ENCODE measurements at places on chromosomes 13 and 19.
A peak's percentile ranks its signal among the peaks of the same experiment; 100 is the strongest.

GRCh38 chr13:30479883-30480219 is 14.1 kb upstream of the HMGB1 start:
- DNase-seq = no peak

GRCh38 chr19:12984683-12985048 is 10.6 kb upstream of the NFIX start:
- DNase-seq = peak; percentile 23

GRCh38 chr19:16247353-16248182 is 49.9 kb downstream of the AP1M1 start:
- DNase-seq = no peak

DNA sequence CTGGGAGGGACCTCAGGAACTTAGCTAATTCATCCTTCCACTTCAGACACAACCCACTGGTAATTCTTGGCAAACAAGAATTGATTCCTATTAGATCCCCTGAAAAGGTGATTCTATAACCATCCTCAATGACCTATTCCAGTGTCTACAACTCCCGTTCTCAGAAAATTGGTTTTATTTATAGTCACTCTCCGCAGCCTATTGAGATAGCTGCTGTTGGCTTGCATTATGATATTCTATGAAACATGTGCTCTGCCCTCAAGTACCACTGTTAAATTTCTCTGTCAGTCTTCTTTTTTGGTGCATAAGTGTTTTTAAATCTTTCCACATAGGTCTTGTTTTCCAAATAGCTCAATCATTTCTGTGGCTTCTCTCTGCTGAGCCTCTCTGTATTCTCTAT is 75.0 kb downstream of the CDADC1 start:
- no peak for DNase-seq

DNA sequence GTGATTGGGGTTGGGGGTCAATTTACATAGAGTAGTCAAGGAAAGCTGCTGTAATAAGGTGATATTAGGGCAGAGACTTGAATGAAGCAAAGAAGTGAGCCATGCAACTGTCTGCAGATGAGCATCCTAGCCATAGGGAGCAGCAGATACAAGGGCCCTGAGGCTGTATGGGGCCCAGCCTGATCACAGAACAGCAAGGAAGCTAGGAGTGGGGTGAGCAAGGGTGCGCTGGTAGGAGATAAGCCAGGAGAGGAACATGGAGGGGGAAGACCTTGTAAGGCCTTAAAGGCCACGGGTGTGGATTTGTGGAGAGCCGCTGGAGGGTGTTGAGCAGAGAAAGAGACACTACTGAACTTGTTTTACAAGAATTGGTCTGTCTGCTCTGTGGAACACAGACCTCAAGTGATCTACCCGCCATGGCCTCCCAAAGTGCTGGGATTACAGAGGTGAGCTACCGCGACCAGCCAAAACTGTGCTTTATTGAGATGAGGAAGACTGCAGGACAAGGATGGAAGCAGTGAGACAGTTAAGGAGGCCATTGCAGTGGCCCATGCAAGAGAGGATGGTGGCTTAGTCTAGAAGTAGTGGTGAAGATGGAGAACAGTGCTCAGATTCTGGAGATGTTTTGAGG is 93.0 kb downstream of the ZAR1L start:
- no peak for DNase-seq

GRCh38 chr13:50732712-50733111 is 110.8 kb downstream of the DLEU7 start:
- DNase-seq = no peak

- DNase-seq = no peak
Observed at GRCh38 chr13:27973961-27974662, 5.0 kb upstream of the CDX2 start.

DNA sequence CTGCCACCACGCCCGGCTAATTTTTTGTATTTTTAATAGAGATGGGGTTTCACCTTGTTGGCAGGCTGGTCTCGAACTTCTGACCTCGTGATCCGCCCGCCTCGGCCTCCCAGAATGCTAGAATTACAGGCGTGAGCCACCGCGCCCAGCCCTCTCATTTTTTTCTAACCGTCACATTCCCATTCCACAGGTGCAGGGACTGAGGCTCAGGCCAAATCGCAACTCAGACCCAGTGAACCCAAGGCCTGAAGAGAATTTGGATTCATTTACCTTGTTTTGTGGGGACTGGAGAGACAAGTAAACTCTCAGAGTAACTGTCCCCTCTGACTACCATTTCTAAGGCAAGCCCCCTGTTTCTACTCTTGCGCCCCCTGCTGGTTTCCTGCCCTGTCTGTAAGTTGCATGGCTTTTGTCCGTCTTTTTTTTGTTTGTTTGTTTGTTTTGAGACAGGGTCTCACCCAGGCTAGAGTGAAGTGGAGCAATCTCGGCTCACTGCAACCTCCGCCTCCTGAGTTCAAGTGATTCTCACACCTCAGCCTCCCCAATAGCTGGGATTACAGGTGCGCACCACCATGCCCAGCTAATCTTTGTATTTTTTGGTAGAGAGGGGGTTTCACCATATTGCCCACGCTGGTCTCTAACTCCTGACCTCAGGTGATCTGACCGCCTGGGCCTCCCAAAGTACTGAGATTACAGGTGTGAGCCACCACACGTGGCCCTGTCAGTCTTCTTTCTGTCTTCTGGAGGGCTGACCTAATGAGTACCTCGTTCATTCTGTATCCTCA is 2.3 kb upstream of the STRN4 start:
- no peak for DNase-seq

DNA sequence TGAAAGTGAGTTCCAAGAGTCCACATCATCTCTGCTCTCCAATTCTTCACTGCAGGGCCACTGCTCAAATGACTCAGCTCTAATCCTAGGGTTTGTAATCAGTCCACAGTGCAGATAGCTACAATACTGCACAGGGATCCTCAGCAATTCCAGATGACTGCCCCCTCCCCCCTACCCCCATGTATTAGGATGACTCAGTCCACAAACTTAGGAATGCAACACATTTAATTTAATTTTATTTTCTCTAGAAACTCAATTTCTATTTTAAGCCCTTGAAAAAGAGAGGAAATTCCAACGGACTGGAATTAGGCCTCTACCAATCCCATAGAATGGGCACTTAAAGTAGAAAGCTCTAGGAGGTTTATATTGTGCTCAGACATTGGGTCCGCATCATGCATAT is 173.8 kb upstream of the SOX21 start:
- no peak for DNase-seq

GRCh38 chr13:82678052-82678451 is 1204.2 kb downstream of the SLITRK1 start:
- DNase-seq = no peak

- no peak for DNase-seq
Observed at GRCh38 chr19:39299404-39299803, 3.2 kb downstream of the IFNL1 start.

DNA sequence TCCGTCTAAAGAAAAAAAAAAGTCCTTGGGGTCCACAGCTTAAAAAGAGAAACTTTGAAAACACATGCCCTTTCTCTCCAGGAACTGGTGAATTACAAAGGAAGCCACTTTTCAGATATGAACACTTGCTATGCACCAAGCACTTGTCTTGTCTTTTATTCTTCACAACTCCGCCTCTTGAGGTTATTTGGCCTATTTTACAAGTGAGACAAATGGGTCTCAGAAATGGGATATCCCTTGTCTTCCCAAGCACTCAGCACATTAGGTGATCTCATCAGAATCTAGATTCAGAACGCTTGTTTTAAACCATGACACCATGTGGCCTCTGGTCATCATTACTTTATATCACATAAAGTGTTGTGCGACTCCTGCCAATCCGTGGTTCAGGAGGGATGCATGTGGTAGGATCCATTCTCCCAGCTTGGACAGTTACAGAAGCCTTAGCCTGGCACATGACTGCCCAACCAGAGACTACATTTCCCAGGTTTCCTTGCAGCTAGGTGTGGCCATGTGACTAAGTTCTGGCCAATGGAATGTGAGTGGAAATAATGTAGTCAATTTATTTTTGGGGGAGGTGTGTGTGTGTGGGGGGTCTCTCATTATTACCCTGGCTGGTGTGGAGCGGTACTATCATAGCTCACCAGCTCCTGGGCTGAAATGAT is 13.9 kb downstream of the TSKS start:
- no peak for DNase-seq

GRCh38 chr13:67238861-67239260 is 8.7 kb upstream of the PCDH9 start:
- no peak for DNase-seq

DNA sequence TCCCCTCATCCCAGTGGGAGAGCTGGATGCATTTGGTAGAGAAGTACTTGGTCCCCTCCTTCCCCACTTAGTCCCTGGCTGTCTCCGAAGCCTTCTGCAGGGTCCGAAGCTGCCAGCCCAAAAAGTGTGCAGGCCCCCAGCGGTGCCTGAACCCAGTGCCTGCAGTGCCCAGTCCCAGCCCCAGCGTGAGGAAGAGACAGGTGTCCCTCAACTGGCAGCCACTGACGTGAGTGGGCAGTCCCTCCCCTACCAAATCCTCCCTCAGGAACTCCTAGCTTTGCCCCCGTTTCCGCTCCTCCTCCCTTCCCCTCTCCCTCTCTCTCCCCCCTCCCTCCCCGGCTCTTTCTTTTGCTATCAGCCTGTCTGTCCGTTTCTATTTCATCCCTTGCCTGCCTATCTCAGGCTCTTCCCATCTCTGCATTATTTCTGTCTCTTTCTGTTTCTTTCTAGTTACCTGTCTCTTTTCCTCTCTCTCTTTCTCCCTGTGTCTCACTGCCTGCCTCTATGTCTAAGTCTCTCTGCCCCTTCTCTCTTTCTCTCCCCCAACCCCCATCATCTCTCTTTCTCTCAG is 1.8 kb upstream of the LTBP4 start:
- no peak for DNase-seq

DNA sequence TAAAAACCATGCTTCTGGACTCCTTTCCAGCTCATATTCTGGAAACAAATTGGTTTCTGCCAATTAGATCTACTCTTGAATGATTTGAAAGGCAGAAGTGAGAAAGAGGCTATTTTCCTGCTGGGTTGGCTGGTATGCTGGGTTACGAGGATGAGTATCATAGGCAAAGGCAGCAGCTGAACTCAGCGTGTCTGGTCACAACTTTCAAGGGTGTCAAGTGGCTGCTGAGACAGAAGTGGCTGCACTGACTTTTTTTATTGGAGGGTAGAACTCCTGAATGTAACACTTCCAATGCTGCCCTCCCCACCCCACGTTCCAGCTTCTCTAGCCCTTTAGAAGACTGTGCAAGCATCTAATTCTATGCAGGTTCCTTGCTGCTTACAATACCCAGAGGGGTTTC is 8.3 kb upstream of the DZIP1 start:
- DNase-seq = no peak

- DNase-seq = no peak
Observed at GRCh38 chr19:3638208-3639193, 11.9 kb upstream of the CACTIN start.

GRCh38 chr19:38735257-38735686 is 9.0 kb downstream of the CAPN12 start:
- no peak for DNase-seq

DNA sequence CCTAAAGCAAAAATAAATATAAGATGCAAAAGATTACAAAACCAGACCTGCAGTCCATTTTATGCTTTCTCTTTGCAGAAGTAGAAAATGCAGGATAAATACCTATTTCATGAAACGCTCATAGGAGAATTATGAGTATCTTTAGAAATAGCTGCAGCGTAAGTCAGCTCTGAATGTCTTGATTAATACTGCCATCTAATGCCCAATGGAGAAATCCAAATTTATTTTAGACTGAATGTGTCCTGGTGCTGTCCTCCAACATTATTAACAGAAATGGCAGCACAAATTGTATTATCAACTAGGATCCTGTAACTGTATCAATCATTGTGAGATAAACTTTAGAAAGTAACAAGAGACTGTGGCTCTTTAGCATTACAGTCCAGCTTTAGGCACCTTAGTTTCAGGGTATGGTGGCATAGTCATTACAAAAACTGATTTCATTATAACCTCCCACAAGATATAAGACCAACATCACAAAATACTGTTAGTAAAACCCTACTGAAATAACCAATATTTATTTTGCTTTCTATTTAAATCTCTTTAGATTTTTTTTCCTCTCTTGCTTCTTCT is 162.1 kb upstream of the MIR17HG start:
- no peak for DNase-seq

GRCh38 chr13:45718063-45718462 is 15.9 kb downstream of the CBY2 start:
- no peak for DNase-seq

- DNase-seq = no peak
Observed at GRCh38 chr13:102090532-102090931, 311.3 kb downstream of the FGF14 start.

DNA sequence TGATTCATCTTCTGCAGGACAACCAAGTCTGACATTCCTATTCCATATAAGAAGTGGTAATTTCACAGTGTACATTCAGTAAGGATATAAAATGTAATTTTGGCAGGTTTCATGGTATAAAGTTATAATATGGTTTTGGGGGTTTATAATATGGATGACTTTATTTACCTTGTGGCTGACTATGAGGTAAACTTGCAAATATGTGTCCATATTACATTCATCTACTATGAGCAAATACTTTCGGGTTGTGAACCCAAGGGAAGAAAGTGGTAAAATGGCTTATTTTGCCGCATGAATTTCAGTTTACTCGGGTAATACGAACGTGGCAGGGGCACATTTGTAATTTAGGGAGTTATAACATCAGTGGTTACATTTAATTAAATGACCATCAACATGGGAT is 86.7 kb upstream of the TNFSF11 start:
- no peak for DNase-seq

GRCh38 chr13:112759053-112759452 is 69.2 kb downstream of the ATP11A start:
- DNase-seq = no peak

- no peak for DNase-seq
Observed at GRCh38 chr13:43487461-43487860, 299.3 kb downstream of the ENOX1 start.

GRCh38 chr19:49343123-49343522 is 7.9 kb downstream of the CD37 start:
- DNase-seq = no peak

DNA sequence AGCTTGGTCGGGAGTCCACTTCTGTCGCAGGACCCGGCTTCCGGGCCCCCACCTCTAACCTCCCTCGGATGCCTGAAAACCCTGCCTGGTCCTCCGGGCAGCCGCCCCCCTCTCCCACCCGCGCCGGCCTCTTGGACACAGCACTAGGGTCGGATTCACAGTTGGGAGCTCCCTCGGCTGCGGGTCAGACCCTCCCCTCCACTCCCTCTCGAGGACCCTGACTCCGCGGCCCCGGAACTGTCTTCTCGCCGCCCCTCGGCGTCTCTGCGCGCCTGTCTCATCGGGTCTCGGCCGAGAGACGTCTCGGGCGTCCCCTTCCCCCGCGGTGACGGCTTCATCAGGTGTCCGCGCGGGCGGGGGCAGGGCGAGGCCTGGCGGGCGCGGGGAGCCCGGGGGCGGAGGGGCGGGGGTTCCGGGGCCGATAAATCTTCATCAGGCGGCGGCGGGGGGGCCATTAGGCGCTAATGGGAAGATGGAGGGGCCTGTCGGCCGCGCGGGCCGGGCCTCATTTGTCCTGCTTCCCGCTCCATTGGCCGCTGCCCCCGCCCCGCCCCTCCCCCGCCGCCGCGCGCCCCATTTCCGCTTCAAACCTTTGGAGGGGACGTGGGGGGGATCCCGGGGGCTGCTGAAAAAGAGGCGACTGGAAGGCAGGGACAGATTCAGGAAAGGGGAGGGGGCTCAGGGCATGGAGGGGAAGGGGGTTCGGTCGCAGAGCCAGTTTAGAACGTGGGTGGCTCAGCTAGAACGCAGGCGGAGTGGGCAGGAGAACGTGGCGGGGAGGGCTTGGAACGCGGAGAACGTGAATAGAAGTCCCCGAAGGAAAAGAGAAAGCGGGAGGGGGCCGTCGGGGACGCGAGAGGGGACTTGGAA is 11.8 kb upstream of the ERFL start:
- DNase-seq = no peak

GRCh38 chr19:897442-898039 is 4.3 kb downstream of the RNU6-9 start:
- no peak for DNase-seq

- DNase-seq = no peak
Observed at GRCh38 chr19:17259118-17259780, 5.3 kb downstream of the USHBP1 start.

Measured in NCI-H524 treated with DMSO at 0.1 percent for 48 hours (cell line).